Mammary microvascular endothelial cell (primary cell): ENCODE measurements at places on chromosomes 2 and 18. TPM values are rescaled to one million over a fixed set of nuclear protein-coding genes. Genes with fewer than 3 reads are reported as not detected.

The FAM237A gene
- not detected in 2 replicates for total RNA-seq

The HYCC2 gene
- total RNA-seq: 4.5 and 8.1 TPM in 2 replicates

The PECR gene
- 3.7 and 8.0 TPM in 2 replicates for total RNA-seq

The CIB4 gene
- total RNA-seq: not detected in 2 replicates

The AQP12B gene
- total RNA-seq: not detected in 2 replicates

The ESCO1 gene
- total RNA-seq: 8.5 and 8.9 TPM in 2 replicates

The IL37 gene
- not detected in 2 replicates for total RNA-seq

The FEV gene
- not detected in 2 replicates for total RNA-seq

The GKN2 gene
- total RNA-seq: 0.20 TPM in 1 of 2 replicates, not detected in the other

The RAD51AP2 gene
- not detected in 2 replicates for total RNA-seq

The KCNF1 gene
- total RNA-seq: 0.20 and 0.33 TPM in 2 replicates

The COQ10B gene
- 23.5 and 26.3 TPM in 2 replicates for total RNA-seq

The LYPD1 gene
- total RNA-seq: 24.4 and 26.4 TPM in 2 replicates

The LONRF2 gene
- 0.30 TPM in 1 of 2 replicates, not detected in the other for total RNA-seq
